ENCODE measurements at places on chromosomes 7 and 10.

DNA sequence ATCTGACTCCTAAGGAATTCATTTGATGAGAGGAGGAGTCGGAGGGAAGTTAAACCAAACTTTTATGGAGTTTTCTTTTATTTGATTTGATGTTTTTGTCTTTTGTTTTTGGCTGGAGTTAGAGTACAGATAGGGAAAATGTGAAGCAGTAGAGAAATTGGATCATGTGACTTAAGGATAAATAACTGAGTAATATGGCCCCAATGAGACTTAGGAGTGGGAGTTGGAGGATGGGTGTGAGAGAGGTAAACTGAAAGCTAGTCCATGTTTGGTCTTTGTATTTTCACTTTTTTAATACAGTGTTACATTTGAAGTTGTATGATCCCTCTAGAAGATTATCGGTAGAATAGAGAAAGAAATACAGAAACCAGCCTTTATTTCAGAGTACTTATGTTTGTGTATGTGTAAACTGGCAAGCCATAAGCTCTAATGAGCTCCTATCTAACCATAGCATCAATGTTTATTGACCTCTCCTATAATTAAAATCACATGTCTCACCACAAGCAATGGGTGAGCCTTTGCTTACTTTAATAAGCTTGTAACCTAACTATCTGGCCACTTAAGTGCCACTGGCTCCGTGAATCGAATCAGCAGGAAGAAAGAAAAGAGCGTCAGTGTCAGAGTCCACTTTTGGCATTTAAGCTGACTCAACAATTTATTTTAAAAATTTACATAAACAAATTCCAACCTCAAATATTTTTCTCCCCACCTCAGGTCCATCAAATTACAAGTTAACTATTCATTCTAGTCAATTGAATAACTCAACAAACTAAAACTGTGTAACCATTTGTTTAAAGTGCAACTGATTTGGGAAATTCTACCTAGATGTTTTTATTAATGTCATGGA, 113.8 kb downstream of the EPDR1 start:
- no peak for DNase-seq

- no peak for DNase-seq
Observed at GRCh38 chr10:3737864-3738263, 47.1 kb downstream of the KLF6 start.

- no peak for DNase-seq
Observed at GRCh38 chr7:37549076-37549931, 100.6 kb upstream of the ELMO1 start.

DNA sequence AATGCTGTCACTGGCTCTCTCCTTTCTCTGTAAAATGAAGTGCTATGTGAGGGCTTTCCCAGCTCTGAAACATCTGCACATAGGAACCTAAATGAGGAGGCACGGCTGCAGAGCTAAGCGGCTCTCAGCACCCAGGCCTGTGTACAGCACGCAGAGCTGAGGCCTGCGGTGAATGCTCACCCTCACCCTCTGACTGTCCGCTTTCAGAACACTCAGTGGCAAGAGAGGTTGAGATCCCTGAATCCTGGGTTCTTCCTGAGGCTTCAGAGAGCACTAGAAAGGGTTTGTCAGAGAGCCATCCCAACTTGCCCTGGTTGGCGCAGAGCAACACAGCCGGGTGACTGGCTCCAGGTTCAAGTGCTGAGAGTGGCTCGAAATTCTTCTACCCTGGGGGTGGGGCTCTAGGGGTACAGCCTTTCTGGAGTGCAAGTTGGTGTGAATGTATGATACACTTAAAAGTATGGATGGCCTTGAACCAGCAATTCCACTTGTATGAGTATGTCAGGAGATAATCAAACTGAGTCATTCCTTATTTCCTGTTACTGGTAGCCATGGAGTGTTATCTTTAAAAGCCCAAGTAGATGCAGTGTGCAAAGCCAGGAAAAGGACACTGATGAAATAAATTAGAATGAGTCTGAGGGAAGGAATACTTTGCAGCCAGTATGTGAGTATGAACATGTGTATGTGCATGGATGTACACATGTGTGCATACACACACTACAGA, 1.7 kb upstream of the CCDC201 start:
- DNase-seq = no peak

- DNase-seq = no peak
Observed at GRCh38 chr7:133461421-133461820, 208.5 kb downstream of the EXOC4 start.

- DNase-seq = no peak
Observed at GRCh38 chr10:115745943-115746342, 527.1 kb downstream of the GFRA1 start.

DNA sequence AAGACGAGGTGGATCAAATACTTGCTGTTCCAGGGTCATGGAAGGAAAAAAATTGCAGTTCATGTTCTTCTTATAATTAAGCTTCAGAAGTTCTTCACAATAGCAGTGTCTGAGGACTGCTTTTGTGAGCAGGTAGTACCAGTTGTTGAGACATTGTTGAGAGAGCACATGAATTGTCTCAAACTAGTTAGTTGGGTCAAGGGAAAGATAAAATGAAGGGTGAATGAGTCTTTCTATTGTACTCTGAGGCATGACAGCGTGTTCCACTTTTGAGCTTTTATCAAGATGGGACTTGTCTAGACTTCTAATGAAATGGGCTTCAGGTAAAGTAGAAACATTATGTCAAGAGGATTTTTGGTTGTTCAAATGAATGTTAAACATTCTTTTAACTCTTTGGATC, 26.0 kb downstream of the KAT6B start:
- no peak for DNase-seq
